Stimulated activated CD8-positive, alpha-beta memory T cell treated with anti-CD3 and anti-CD28 coated beads, Interleukin-4, amount 100 ng/mL, for 1 hour (primary cell): ENCODE measurements at places on chromosomes 5 and 9.

GRCh38 chr5:81021951-81022687 is 62.0 kb downstream of the RASGRF2 start:
- DNase-seq: no peak

- no peak for DNase-seq
These were observed 23.1 kb upstream of the NSMF start for GRCh38 chr9:137482094-137482781.

GRCh38 chr5:137073189-137073588 is 425.9 kb downstream of the SPOCK1 start:
- no peak for DNase-seq

- no peak for DNase-seq
These were observed 12.0 kb upstream of the TGFBR1 start for GRCh38 chr9:99092643-99093491.

DNA sequence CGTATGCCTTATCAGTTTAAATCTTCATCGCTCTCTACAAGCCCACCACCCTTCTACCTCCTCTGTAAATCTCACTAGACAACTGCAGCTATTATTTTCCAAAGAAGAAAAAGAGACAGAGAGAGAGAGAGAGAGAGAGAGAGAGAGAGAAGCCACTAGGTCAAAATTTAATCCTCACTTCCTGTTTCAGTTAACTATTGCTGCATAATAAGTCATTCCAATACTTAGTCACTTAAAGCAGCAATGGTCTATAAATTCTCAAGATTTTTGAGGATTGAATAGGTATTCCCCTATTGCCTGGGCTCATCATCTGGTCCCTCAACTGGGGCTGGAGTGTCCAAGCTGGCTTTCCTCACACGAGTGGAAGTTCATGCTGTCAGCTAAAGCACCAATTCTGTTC is 68.8 kb downstream of the ITGA1 start:
- DNase-seq: no peak

- no peak for DNase-seq
These were observed 60.3 kb downstream of the S1PR3 start for GRCh38 chr9:89051421-89052025.

GRCh38 chr5:14884062-14884612 is 12.6 kb upstream of the ANKH start:
- no peak for DNase-seq

DNA sequence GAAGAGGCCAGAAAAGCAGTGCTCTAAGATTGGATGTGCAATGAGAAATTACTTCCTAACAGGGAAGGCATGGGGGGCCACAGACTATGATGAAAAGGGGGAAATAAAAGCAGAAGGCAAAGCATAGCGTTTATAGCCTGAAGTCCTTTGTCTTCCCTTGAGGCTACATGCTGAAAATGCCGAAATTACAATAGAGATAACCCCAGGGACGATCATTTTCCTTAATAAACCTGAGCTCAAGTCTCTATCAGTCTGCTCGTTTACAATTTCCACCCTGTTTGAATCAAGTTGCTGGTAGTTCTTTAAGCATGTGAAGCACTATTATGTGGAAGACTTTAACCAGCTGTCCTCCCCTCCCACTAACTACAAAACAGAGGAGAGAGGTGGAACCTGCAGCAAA is 60.4 kb downstream of the FREM1 start:
- no peak for DNase-seq

- DNase-seq: no peak
These were observed 160.8 kb upstream of the PAPPA start for GRCh38 chr9:115992834-115993233.

GRCh38 chr9:114591291-114591787 is 3.8 kb downstream of the ATP6V1G1 start:
- DNase-seq: no peak

- no peak for DNase-seq
These were observed 6.6 kb upstream of the HMGCR start for GRCh38 chr5:75330404-75330803.
